ENCODE measurements at places on chromosomes 6 and 20.

GRCh38 chr20:23049201-23050075 lies at the start of gene THBD:
THBD (minus strand) TSS chr20:23049672; CDS start chr20:23049504, 168 bp downstream.
- peak; percentile 55 for DNase-seq

DNA sequence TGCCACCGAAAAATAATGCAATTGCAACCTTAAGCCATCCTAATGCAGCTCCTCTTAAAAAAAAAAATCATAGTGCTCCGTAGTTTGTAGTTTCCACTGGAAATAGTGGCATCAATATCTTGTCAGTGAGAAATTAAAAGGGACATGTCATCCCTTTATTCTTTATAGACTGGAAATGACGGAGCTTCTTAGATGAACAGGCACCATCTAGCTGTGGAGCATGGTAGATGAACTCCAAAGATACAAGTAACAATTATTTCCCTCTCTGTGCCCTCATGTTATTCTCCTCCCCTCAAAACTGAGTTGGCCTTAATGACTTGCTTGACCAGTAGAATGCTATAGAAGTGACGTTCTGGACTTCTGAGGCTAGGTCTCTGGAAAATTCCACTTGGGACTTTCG lies 268.1 kb upstream of the SPTLC3 start:
- peak; percentile 19 for DNase-seq

DNA sequence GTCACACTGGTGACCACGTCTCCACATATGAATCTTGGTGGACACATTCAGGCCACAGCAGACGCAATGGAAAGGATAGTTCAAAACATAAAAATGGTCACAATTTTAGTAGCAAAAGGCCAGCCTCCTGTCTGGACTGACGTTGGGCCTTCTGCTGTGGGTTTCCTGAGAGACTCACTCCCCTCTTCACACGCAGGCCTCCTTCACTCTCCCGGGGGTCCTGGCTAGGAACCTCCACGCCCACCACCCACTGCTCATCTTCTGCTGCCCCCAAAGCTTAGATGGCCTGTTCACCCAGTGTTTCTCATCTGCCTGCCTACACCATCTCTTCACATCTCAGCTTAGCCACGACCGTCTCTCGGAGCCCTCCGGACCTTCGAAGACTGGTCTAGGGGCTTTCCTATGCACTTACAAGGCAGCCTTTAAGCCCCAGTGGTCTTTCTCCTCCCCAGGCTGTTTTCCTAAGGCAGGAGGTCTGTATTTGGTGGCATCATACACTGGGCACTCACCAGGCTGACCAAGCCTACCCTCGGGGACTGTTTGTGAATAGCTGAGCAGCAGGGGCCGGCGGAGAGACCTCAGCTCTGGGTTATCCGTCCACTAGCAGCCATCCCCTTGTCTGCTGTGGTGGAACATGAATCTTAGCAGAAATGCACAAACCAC lies 46.6 kb upstream of the AFDN start:
- no peak for DNase-seq

DNA sequence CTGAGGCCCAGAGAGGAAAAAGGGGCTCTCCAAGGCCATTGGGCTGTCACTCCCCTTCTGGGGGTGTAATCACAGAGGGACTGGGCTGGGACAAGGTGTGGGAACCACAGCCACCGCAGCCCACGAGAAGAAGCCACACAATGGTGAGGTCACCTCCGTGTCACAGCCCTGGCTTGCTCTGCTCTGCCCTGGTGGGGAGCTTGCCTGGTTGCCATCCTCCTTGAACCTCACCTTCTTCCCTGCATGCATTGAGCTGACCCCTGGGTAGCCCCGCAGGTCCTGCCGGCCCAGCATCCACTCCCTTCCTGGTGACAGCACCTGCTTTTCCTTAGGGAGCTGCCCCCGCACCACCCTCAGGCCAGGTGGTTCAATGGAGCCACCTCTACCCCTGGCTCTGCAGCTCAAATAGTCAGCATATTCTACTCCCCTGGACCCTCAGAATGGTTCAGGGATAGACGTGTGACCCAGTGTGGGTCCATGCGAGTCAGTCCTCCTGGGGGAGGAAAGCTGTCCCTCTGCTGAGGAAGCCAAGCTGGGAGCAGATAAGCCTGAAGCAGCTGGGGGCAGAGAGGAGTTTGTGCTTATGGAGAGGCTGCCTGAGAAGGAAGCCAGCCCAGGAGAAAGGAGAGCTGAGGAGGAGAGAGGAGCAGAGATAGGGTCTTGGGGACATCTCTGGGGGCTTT lies 21.3 kb downstream of the RBM38 start:
- no peak for DNase-seq

- no peak for DNase-seq
These were observed 439.5 kb downstream of the PLCB1 start for GRCh38 chr20:8571611-8572010.

- no peak for DNase-seq
These were observed 20.7 kb upstream of the RREB1 start for GRCh38 chr6:7087066-7087465.

DNA sequence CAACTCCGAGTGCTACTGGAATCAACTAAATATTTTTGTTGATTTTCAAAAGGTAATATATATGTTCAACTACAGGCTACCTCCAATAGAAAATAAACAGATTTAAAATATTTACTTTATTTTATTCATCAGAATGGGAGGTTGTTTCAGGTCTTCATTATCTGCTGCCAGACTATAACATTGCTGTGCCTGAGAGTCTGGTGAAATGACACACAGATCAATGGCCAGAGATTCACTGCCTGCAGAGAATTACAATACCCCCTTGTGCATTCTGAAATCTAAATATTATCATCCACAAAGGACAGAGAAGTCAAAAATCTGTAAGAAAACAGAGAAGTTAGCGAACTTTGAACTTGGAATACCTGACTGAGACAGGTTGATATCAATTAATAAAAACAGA lies 667.8 kb upstream of the GJE1 start:
- DNase-seq = peak; percentile 53

GRCh38 chr20:57536771-57537724 lies 12.1 kb upstream of the CTCFL start:
- no peak for DNase-seq

DNA sequence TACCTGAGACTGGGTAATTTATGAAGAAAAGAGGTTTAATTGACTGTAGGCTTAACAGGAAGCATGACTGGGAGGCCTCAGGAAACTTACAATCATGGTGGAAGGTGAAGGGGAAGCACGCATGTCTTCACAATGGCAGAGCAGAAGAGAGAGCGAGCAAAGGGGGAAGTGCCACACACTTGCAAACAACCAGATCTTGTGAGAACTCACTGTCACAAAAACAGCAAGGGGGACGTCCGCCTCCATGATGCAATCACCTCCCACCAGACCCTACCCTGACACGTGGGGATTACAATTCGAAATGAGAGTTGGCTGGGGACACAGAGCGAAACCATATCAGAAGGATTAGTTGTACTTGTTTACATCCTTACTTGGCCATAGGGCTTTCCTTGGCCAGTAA lies 49.7 kb downstream of the FIG4 start:
- no peak for DNase-seq

DNA sequence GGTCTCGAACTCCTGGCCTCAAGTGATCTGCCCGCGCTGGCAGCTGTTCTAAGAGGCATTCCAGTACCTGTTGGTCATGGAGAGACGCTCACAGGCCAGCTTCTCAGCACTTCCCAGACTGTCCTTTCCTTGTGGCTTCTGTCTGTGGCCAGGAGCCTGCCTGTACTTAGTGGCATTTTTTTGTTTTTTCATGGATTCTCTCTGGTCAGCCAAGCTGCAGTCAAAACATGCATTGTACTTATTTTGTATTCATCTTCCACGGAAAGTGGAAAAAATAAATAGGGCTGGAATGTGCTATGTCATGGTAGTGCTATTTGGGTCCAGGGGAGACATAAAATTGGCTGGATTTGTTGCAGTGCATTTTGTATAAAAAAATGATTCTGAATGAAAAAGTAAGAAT lies 29.1 kb downstream of the ZDHHC14 start:
- no peak for DNase-seq

GRCh38 chr20:1757072-1757471 lies 99.5 kb upstream of the SIRPG start:
- no peak for DNase-seq

DNA sequence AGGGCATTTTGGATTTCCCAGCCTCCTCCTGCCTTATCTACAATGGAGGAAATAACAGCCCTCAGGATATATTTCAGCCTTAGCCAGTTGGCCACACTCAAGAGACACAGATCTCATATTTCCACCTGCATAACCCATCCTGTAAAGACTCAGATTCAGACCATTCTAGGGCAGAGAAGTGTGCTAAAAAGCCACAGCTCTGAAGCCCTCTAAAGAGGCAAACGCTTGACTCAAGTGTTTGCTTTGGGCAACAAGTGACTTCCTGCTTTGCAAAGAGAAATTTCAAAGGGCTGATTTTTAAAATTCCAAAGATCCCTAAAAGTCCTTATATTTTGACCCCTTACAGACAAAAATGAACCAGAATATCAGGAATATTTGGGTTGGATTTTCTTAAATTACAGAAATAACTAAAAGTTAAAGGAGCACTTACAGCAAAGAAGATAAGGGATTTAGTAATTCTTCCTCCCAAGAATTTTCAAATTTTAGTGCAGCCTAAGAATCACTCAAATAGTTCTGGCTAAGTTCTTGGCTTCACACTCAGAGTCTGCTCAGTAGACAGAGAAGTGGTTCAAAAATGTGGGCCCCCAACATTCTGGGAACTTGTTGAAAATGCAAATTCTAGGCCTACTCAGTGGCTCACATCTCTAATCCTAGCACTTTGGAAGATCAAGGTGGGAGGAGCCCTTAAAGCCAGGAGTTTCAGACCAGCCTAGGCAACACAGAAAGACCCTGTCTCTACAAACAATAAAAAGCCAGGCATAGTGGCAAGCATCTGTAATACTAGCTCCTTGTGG lies 18.9 kb upstream of the ADGRF5 start:
- DNase-seq = peak; percentile 96

DNA sequence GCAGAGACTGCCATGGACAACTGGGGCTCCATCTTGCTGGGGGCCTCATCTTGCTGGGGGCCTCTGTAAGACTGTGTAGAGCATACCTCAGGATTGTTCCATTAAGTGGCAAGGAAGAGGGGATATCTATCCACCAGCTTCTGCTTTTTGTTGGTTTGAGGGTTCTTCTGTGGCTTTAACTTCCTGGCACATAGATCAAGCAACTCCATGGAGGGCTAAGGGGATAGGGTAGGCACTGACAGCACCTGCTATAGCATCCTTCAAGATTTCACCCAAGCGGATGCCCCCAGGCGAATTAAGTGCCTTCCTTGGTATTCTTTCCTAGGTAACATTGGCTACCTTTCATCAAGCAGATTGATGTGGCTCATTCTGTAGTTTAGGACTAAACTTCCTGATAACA lies 3.8 kb upstream of the LRRN4 start:
- DNase-seq = peak; percentile 39

- DNase-seq = no peak
These were observed 30.5 kb downstream of the RPRD1B start for GRCh38 chr20:38063911-38064530.

DNA sequence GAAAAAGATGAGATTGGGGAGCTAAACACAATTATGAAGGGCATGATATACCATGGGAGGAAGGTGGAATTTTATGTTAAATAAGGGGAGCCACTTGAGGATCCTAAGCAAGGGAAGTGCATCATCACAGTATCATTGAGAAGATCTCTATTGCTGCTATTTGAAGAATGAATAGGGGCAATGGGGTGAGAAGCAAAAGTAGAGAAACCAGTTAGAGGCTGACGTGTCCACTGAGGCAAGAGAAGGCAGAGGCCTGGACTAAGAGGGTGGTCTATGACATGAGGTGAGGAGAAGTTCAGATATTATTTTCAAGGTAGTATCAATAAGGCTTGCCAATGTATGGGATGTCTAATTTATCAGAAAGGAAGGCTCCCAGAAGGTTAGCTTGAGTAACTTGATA lies 111.6 kb downstream of the TENT5A start:
- no peak for DNase-seq

- no peak for DNase-seq
These were observed 86.8 kb downstream of the PPP1R14C start for GRCh38 chr6:150229436-150230163.

DNA sequence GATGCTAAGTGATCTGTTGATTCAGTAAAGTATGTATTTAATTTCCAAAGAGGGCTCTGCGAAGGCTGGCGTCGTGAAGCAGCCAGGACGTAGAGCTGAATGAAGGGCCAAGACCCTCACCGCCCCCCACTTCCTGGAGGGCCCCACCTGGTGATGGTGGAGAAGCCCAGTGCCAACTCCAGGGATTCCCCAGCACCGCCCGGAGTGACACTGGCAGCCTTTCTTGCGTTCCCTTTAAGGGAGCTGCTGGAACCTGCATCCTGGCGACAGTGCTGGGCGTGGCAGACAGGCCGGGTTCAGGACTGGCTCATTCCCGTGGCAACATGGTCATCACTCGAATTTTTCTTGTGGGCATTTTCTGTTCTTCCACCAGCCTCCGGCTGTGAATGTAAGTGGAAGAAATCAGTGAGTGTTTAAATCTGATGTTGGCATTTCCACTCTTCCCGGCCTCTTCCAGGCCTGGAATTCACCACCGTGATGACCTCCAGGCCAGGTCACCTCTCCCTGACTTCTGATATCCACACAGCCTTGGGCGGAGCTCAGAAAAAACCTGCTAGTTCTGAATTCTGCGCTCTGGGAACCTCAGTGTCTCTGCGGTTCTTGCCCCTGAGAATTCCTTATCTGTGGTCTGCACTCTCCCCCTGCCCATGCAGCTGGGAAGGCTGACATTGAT lies 57.4 kb upstream of the DACT2 start:
- DNase-seq = no peak

DNA sequence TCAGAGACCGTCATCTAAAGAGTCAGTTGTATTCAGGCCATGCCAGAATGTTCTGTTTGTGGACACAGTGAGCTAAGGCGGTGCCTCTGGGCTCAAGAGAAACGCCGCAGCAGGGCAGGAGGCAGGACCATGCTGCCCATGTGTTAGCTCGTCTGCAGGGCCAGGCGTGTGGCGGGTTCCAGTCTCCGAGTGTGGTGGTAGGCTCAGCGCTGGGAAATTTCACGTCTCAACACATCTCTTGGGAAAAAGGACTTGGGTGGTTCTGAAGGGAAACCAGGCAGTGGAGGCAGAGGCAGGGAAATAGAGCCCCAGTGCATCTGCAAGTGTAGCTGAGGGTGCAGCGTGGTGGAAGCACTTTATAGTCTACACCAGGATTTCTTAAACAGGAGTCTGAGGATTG lies 56.9 kb upstream of the TAGAP start:
- DNase-seq = no peak

DNA sequence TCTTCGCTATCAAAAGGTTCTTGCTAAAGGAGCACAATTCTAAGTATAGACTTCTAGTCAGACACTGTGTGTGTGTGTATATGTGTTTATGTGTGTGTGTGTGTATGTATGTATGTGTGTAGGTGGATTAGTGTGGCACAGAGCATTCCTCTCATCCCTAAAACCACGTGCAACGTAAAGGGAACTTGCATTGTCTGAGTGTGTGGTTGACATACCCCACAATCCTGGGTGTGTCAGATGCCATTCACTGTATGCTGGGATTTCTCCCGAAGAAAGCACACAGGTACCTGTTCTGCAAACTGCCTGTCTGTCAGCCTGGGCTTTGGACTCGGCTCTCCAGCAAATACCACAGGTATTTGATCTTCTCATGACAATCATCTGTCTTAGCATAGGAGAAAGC lies 42.3 kb upstream of the TBC1D7 start:
- DNase-seq = no peak

DNA sequence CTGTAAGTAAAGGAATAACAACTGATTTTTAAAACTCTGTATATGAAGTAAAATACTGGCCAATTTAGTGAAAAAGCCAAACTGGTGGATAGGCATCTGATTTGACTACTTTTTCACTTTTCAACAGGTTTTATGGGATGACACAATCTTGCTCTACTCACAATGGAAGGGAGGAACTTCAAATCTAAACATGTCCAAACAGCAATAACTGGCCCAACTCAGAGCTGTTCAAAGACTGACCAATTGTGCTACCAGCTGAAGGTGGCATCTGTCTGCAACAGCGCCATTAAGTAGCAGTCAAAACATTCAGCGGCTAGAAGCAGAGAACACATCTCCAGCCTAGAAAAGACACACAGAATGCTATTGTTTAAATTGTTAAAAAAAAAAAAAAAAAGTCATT lies 44.6 kb downstream of the SESN1 start:
- DNase-seq = peak; percentile 9

All from DMS53 (cell line).